T follicular helper cell (primary cell): ENCODE measurements at places on chromosomes 2 and 18.

GRCh38 chr2:195622966-195623365 is 34.1 kb upstream of the SLC39A10 start:
- DNase-seq, result no peak

- no peak for DNase-seq
These were observed 116.3 kb upstream of the SMAD7 start for GRCh38 chr18:49067071-49067470.

- no peak for DNase-seq
These were observed 16.7 kb downstream of the CPSF3 start for GRCh38 chr2:9440058-9440727.

DNA sequence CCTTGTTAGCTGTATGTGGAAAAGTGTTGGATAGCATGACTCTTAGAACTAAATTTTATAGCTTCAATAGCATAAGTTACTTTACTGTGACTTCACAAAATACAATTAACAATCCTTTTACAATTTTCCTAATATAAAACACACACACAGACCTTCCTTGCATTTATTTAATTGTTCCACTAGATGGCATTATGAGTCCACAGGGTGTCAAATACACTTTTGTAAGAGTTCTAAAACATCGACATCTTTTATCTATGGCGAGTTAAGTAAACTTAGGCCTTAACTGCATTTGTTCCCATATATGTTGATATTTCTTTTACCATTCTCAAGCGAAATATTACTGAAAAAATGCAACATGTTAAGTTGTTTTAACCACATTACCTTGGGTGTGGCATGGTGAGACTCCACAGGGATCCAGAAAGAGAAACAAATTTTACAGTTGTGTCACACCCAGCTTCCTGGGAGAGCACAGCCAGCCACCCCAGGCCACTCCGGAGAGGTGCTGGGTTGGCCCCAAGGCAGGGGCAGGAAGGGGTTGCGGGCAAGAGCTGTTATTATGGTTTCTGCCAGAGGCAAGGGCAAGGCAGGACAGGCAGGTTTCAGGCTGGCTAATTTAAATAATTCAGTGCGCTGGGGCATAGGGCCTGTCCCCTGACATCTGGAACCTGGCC is 312.4 kb upstream of the MC4R start:
- DNase-seq, result no peak
